ENCODE measurements at places on chromosomes 5 and 9.

GRCh38 chr5:141835928-141836670 lies 42.1 kb downstream of the PCDH1 start:
- DNase-seq: no peak

DNA sequence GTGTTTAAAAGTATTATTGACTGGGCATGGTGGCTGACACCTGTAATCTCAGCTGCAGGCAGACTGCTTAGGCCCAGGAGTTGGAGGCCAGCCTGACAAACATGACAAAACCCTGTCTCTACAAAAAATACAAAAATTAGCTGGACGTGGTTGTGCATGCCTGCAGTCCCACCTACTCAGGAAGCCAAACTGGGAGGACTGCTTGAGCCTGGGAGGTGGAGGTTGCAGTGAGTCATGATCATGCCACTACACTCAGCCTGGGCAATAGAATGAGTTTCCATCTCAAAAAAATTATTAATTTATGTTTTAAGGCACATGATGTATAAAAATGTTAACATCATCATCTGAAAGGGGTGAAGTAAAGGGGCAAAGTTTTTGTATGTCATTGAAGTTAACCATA lies 49.7 kb upstream of the FNIP1 start:
- DNase-seq: no peak

DNA sequence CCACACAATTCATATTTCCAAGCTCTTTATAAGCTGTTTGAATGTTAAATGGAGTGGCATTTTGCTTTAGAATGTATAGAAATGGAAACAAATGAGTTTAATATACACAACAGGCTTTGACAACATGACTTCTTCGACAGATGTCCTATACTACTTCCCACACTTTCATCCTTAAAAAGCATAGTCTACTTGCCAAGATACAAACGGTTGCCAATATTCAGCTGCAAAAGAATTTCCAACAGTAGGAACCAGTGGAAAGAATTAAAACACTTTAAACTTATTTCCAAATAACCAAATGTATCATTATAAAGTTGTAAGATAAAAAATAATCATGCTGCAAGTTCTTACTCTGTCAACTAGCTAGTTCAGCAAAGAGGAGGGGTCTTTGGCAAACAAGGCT lies 456.4 kb downstream of the PDE4D start:
- no peak for DNase-seq

GRCh38 chr9:93207860-93208734 lies 24.2 kb downstream of the WNK2 start:
- DNase-seq: no peak

GRCh38 chr5:75387806-75388205 lies 50.8 kb downstream of the HMGCR start:
- DNase-seq: no peak

- DNase-seq: no peak
These were observed 104.9 kb upstream of the CDH10 start for GRCh38 chr5:24749701-24750100.

DNA sequence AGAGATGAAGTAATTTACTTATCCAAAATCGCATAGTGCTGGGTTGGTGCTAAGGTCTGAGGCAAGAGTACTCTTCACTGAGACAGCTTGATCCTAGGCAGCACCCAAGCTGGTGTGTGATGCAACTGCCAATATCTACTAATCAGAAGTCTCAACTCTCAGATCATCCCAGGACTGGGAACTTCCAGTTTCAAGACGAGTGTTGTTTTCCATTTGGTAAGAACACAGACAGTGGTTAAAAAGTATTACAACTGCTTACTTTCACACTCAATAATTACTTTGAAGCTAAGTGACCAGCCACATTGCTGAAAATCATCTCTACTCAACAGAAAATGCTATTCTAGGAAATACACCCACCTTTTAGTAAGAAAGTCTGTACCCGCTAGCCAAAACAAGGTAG lies 45.3 kb downstream of the FBXW11 start:
- DNase-seq: no peak

DNA sequence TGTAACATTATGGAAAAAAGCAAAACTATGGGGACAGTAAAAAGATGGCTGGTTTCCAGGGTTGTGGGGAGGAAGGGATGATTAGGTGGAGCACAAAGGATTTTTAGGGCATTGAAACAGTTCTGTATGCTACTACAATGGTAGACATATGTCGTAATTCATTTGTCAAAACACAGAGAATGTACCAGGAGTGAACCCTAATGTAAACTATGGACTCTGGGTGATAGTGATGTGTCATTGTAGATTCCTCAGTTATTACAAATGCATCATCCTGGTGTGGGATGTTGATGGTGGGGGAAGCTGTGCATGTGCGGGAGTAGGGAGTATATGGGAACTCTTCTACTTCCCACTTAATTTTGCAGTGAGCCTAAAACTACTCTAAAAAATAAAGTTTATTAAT lies 135.0 kb upstream of the GABRP start:
- no peak for DNase-seq

GRCh38 chr9:131679261-131680020 lies 60.4 kb downstream of the RAPGEF1 start:
- DNase-seq: no peak

DNA sequence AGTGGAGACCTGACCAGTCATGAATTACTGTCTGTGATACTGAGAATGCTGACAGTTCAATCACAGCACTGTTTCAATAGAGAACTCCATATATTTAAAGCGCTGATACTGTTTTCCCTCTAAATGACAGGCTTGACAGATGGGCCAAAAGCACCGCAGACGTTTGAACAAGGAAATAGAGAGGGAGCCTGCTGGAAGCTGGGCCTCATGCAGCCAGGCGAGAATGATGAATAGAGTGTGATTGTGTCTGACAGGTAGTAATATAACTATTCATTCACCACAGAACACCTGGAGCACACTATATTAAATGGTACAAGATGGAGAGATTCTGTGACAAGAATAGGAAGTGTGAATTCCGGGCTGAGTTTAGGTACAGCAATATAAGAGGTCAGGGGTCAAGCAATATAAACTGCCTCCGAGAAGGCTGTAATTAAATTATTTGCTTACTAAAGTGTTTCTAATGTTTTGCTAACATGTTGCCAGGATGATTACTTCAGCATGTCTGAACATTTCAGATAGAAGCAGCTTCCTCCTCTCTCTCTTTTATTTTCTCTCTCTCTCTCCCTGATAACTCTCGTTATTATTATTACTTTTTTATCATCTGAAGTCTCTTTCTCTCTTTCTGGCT lies 297.7 kb downstream of the CSNK1G3 start:
- DNase-seq: no peak

- no peak for DNase-seq
These were observed 409.1 kb upstream of the GRIA1 start for GRCh38 chr5:153081385-153081784.

GRCh38 chr5:1792842-1793266 lies 6.8 kb downstream of the MRPL36 start:
- peak; percentile 64 for DNase-seq

DNA sequence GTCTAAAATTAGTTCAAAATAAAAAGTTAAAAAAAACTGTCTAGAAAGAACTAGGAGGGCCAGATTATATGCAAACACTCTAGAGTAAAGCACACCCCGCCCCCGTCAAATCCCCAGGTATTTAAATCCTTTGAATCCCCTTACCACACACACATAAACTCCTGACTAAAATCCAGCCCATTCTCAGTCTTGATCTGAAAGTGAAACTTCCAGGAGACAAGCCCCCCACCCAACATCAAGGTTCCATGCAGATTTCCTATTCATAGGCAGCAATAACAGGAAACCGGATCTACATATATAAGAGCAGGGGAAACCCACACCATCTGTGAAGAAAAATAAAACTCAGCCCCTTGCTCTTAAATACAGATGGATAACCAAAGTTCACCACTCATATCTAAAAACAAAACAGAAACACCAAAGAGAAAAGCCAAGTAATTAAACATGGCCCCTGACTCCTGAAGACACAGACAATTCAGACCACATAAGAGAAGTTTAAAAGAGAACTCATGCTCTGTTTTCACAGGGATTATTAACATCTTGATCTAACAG lies 42.3 kb downstream of the MARCHF3 start:
- peak; percentile 16 for DNase-seq

DNA sequence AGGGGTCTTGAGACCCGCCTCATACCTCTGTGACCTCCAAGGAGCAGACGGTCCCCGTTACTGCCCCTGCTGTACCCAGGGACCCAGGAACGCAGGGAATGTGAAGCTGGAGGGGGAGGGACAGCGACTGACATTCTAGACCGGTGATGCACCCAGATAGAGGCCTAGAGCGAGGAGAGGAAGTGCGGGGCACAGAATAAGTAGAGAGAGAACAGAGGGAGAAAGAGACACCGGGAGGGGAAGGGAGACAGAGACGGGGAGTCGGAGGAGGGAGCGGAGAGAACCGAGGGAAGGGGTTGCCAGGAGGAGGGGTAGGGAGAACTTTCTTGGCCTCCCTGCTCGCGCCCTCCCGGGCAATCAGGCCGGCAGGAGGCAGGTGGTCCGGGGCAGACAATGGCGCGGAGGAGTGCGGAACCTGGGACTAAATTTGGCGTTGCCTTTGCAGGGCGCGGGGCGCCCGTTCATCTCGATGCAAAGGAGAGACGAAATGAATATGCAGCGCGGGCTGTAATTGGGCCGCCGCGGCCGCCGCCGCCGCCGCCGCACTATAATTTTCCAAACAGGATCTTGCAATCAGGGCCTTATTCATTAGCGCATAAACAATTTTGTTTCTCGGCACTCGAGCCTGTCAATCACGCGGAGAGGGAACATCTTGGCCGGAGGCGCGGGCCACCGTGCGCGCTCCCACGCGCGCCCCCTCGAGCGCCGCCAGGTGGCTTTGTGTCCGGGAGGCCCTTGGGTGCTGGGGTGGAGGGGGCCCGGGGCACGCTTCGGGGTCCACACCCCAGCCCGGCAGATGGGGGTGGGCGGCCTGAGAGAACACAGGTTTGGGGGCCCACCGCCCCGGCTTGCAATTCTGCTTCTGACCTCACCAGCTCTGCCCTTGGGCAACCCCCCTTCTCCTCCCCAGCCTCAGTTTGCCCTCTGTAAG lies 33.0 kb downstream of the NDUFA8 start:
- no peak for DNase-seq

DNA sequence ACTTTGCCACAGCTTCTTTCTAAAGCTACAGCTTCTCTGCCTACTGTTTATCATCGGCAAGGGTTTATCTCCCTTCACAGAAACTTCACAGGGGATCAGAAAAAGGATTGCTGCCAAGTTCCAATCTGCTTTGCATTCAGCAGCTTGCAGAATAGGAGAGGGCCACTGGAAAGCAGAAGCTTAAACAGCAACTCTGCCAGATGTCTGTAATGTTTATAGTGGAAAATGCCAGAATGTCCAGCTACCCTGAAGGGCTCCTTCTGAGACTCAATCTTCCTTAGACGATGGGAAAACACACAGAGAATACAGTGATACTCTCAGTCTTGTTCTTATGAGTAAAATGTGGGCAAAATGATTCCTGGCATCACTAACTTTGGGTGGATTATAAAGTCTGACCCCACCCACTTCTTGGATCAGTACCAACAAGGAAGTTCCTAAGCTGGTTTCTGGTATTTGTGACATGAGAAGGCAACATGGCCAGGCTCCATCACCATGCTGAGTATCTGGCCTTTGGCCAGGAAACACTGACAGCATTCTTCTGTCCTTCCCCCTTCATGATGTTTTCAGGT lies 19.0 kb downstream of the STOM start:
- no peak for DNase-seq

DNA sequence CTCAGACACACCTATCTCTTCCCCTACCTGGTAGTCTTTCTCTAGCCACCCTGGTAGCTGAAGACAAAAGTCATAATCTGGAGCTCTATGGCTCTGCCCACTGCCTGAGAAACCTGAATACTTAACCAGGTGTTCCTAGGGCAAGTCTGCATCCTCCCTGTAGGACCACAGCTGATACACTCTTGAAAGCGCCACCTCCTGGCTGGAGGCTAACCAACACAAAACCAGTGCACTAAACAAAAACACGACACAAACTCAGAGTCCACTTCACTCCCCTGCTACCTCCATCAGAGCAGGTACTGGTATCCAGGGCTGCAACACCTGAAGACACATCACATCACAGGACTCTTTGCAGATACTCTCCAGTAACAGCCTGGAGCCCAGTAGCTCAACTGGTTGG lies 84.6 kb upstream of the ANXA1 start:
- no peak for DNase-seq

DNA sequence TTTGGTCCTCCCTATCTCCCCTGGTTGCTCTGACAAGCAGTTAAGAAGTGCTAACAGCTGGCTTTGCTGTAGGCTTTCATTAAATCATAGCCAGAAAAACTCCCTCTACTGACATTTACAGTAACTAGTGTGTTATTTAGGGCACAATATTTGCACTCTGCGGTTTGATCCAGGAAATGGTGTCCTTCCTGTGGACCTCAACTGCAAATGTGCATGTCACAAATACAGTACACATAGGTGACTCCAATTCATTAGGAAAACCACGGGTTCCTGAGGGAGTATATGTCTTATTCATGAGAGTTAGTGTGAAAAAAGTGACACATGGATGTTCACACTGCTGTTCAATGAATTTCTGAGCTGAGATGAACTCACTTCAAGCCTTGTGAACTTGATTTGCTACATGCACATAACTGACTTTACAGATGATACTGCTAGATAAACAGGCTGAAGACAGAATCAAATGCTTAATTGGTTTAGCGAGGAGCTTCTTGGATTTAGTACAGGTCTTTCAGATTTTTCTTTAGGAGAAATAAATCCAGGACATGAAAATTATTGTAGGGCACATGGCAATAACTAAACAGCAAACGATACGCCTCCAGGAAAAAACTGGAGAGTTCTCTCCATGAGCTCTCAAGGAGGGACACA lies 281.5 kb downstream of the EFNA5 start:
- DNase-seq: no peak

GRCh38 chr9:70003901-70004714 lies 39.5 kb upstream of the MAMDC2 start:
- no peak for DNase-seq

GRCh38 chr9:79829566-79830302 lies 258.0 kb downstream of the TLE4 start:
- DNase-seq: no peak

DNA sequence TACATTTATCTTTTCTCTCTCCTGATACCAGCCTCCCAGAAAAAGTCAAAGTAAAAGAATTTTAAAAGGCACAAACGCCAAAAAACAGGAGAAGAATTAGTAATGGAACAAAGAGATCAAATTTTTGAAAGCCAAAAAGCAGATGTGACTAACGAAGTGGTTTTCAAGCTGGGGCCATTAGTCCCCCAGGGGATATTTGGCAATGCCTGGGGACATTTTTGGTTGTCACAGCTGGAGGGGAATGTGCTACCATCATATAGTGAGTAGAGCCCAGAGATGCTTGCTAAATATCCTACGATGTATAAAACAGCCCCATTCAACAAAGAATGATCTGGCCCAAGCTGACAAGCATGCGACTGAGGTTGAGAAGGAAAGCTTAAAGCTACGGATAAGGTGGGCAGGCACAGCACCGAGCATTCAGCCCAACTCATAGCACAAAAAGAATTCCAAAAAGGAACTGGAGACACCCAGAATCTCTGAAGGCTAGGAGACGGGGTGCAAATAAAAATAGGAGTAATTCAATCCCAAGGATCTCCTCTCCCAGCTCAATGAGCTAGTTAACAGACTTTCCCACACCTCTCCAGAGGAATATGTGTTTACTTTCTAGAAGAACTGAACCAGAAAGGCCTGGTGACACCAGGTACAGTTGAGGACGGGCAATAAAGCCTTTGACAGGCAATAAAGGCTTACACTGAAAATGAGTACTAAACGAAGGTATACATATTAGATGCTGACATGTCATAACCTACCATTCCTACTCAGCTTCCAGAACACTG lies 269.0 kb downstream of the DENND1A start:
- no peak for DNase-seq

GRCh38 chr9:115494393-115494792 lies 376.4 kb upstream of the TNC start:
- no peak for DNase-seq

Data from stimulated activated CD4-positive, alpha-beta T cell treated with anti-CD3 and anti-CD28 coated beads, TNF-alpha, amount 100 ng/mL, for 24 hours (primary cell).